ENCODE measurements at places on chromosomes 3 and 15.

- DNase-seq: no peak
These were observed 17.4 kb upstream of the COL8A1 start for GRCh38 chr3:99620976-99621375.

- DNase-seq: no peak
These were observed 34.9 kb downstream of the TMEM39A start for GRCh38 chr3:119428538-119428937.

- no peak for DNase-seq
These were observed 217.5 kb downstream of the RAP2B start for GRCh38 chr3:153379516-153379915.

- DNase-seq: no peak
These were observed 1225.1 kb downstream of the OTOL1 start for GRCh38 chr3:162721736-162722135.

DNA sequence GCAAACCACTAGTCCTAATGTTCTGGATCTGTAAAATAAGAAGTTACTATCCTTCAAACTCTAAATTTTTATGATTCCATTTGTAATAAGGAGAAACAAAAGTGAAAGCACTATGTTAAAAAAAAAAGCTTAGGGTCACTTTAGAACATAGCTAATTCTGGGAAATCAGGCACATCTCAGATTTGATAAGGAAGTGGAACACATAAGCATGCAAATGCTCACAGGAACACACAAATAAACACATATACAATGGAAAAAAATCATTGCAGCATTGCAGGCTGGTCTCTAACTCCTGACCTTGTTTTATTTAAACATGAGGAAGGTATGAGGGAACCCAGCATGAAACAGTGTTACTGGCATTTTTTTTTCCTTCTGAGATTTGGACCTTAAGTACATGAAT lies 63.2 kb upstream of the TNFSF10 start:
- DNase-seq: no peak

DNA sequence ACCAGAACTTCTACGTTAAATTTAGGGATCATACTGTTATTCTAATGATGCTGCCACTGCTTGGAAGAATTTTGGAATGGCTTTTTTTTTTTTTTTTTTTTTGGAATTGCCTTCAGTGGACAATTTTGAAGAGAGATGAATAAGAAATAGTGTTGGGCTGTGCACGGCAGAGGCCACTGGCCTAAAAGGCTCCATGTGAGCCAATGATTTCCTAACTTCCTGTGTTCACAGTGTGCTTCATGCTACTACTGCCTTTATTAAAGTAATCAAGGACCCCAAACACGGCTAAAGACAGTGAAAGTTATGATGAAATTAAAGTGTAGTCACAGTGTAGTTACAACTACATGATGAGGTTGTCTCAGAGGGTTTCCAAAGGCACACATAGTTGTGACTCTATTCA lies 100.8 kb upstream of the TNFAIP8L3 start:
- DNase-seq: no peak

- no peak for DNase-seq
These were observed 919 bp downstream of the IDH2 start for GRCh38 chr15:90101130-90101968.

DNA sequence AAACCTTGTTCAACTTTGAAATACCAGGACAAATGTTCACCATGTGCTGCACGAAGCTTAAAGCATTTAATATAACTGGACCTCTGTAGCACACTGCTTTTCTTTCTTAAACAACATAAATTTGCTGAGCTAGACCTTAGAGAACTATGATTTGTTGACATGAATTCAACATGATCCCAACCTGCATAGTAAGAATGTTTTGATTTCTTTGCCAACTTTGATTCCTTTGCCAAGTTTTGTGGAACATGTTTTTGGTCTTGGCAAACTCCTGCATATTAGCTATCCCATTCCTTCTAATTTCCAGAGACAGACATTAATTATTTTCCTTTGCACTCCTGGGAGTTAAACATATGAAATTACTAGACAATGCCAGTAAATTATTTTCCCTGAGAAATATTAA lies 197.2 kb upstream of the RBMS3 start:
- DNase-seq: no peak

DNA sequence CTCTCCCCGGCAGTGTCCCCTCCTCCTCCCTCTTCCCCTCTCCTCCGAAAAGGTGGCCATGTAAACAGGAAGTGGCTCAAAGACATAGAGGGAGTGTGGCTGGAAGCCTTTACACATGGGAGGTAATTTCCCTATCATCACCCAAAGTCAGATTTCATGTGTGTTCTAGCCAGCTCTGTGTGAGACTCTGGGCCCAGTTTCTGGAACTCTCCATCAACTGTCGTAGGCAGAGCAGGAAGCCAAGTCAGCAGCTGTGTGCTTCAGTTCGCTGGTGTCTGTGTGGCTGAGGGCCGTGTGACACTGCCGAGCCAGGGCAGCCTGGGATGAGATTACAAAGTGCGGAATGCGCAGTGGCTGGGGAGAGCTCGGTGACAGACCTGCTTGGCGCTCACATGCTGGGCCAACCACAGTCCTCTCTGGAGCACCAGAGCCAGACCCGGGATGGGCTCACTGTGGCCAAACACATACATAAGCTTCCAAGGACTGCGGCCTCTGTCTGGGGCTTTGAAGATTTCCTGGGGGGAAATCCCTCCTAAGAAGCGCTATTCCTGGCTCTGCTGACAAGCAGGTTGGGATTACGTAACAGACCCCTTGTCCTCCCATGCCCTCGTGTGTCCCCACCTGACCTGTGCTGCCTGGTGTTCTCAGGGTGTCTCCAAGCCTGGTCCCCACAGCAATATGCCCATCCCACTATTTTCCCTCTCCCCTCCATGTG lies 50.7 kb downstream of the UMPS start:
- DNase-seq: peak; percentile 91

DNA sequence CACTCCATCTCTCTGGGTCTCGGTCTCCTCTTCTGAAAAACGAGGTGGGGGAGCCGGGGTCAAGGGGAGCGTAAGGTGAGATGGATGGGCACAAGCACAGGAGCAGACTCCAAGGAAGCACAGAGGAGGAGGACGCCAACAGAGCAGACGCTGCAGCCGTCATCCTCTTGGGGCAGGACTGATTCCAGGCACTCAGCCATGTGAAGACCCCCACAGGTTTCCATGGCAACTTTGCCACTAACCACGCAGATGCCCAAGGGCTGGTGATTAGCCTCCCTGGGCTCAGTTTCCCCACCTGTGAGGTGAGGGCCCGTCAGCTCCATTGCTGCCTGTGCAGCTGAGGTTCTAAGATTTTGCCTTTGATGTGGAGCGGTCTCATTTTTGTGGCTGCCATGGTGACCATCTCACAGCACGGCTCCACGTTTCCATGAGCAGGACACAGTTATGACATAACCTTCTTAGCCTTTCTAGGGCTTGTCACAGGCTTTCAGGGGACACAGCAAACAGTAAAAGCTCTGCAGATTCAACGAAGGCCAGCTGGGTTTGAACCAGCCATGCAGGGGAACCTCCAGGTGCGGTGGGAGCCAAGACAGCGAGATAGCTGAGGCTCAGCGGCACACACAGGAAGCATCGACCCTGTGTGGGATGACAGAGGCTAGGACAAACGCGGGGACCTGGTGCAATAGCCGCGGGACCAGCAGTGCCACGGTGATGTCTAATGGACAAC lies 170.3 kb downstream of the NUP210 start:
- no peak for DNase-seq

DNA sequence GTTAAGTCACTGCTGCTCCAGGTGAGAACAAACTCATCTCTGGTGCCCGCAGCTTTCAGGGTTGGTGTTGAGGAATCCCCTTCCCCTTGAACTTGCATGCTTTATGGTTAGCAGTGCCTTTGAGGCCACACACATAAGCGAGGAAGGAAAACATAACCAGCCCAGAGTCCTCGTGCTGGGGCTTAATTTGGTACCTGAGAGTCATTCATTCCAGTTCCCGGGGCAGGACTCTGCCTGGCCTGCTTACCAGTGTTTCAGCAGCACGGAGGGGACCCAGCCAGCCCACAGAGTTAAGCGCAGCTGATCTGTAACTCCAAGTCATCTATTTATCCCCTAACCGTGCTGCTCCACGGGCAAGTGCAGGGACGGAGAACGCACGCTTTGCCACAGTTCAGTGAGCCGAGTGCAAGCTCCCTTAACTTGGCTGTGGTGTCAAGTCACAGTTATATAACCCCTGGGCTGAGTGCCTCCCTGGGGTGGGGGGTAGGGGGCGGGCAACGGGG lies 302.3 kb upstream of the ICE2 start:
- DNase-seq: no peak

DNA sequence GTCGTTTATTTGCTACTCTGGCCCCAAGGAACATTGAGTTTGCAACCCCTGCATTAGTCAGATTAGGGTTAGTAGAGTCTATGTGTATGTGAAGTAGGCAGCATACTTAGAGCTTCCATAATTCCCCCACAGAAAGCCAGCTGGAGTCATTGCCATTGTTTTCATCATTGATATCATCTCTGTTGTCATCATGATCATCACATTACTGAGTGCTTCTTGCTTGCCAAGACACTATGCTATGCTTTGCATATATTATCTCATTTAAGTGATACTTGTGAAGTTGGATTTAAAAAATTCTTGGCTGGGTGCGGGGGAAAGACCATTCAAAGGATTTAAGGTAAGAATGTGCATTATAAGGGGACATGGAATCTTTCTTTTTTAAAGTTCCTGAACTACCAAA lies 209.0 kb downstream of the CACNA2D3 start:
- DNase-seq: no peak

DNA sequence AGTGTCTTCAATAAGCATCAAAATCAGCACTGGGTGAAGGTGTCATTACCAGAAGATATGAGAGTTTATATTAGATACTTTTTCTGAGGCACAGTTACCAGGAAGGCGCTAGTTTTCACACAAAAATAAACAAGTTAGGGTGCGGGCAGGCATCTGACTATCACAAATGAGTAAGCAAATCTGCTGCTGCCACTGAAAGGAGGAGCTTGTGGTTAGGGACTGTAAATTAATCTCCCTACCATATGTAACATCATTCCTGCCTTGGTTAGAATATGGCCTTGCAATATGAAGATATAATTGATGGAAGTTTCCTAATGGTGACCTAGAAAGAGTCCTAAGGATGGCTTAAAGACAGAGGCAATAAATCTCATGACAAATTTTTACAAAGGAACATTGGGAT lies 19.5 kb upstream of the EID1 start:
- no peak for DNase-seq
